ENCODE measurements at places on chromosomes 12 and 14. TPM values are rescaled to one million over a fixed set of nuclear protein-coding genes. Genes with fewer than 3 reads are reported as not detected.

The ADAM21 gene
- total RNA-seq: not detected

The FAM90A1 gene
- not detected for total RNA-seq

The SRGAP1 gene
- 24.1 TPM for total RNA-seq

The HOXC6 gene
- total RNA-seq: not detected

The ERG28 gene
- 7.6 TPM for total RNA-seq

The C3AR1 gene
- 25.5 TPM for total RNA-seq

The TMEM229B gene
- total RNA-seq: 2.1 TPM

The PDE3A gene
- total RNA-seq: 110 TPM

The CEBPE gene
- not detected for total RNA-seq

The GLT8D2 gene
- total RNA-seq: 45.2 TPM

The SMOC1 gene
- total RNA-seq: 25.2 TPM

The LETMD1 gene
- 42.4 TPM for total RNA-seq

The RNF41 gene
- total RNA-seq: 66.6 TPM

The PRB2 gene
- total RNA-seq: not detected

The BCL2L2 gene
- 50.6 TPM for total RNA-seq

The TOMM20L gene
- total RNA-seq: not detected

The LAG3 gene
- total RNA-seq: 1.5 TPM

The GALNT4 gene
- total RNA-seq: 14.3 TPM

The PTGER2 gene
- 3.3 TPM for total RNA-seq

The SLC7A8 gene
- total RNA-seq: 18.4 TPM

The KLRG1 gene
- 3.0 TPM for total RNA-seq

The C2CD5 gene
- total RNA-seq: 60.0 TPM

Data from thoracic aorta (tissue), 2 donors.